ENCODE measurements at places on chromosomes 16 and 17.

GRCh38 chr16:59907611-59908010 lies 1173.5 kb upstream of the GOT2 start:
- no peak for DNase-seq

GRCh38 chr17:55770196-55770870 lies 19.5 kb downstream of the PCTP start:
- peak; percentile 79 for DNase-seq

GRCh38 chr17:58312021-58312630 lies 16.5 kb downstream of the TSPOAP1 start:
- peak; percentile 20 for DNase-seq

GRCh38 chr16:67936880-67937605 lies 393 bp upstream of the PSMB10 start:
- DNase-seq: no peak

DNA sequence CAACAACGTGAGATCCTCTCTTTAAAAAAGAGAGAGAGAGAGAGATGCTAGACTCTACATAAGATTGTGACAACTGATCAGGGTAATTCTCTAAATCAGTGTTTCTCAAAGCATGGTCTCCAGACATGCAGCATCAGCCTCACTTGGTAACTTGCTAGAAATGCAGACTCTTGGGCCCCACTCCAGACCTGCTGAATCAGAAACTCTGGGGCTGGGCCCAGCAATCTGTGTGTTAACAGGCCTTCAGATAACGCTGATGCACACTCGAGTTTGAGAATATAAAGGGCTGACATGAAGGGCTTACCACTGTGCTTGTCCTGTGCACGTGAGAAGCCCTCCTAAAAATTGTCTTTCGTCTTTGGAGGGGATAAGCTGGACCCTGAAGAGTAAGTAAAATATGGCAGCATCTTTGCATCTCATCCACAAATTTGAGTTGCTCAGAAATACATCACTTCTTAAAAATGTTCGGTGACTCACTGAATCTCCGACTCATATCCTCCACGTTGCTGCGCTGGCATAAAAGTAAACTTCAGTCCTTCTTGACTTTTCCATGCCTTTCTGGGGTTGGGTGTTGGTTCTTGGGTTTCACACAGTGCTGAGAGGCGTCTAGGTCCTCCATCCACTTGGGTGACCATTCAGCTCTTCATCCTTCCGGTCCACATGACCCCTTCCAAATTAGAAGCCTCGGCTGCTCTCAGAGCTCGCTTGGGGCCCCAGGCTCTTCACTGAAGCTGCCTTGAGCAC lies 26.1 kb upstream of the KDM8 start:
- no peak for DNase-seq

GRCh38 chr17:43517615-43518386 lies 28.3 kb downstream of the ETV4 start:
- no peak for DNase-seq

DNA sequence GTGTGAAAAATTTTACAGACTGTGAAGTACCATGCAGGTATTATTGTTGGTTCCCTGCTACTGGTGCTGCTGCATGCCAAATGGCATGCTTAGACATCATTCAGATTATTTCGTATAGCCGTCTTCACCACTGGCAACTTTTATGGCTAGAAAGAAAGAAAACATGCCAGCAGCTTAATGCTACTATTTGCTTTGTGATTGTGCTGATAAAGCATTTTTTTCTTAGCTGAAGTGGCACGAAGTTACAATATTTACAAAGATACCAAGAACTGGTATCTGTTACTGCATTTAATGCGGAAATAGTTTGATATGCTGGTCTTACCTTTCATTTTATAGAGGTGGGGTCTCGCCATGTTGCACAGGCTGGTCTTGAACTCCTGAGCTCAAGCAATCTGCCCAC lies 8.2 kb downstream of the ZNHIT3 start:
- no peak for DNase-seq

GRCh38 chr17:5049314-5049841 lies 14.2 kb upstream of the SLC52A1 start:
- DNase-seq: no peak

GRCh38 chr17:3582915-3583314 lies 25.3 kb upstream of the TRPV3 start:
- peak; percentile 13 for DNase-seq

DNA sequence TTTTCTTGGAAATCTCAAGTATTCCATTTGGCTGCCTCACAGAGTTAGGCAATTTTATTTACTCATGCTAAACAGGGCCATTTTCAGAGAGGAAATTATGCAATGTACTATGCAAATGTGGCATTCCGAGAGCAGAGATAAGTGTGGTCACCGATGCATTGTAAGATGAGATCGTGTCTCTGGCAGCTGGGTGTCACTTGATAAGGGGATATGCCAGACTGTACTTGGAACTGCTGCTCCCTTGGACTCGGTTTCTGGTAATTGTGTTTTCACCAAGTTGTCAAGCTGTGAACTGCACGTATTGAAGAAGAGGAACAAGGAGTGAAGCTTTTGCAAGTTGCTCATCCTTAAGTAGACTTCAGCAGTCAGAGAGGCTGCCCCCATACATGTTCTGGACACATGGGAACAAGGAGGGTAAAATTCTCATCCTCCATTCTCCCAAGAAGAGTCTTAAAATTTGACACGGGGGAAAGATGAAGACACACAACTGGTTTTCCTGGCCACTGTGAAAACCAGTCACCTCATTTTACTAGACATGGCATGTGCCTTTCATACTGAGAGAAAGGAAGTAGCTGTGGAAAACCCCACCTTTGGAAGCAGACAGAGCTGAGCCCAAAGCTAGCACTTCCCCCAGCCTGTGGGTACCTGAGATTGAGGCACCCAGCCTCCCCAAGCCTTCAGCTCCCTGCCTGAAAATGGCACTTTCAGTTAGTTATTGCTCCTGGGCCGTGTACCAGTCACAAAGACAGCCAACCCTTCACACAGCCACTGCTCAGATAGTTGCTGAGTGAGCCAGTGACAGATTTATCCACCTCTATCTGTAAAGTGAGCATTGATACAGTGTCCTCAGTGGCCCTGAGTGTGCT lies 150.7 kb downstream of the SOCS1 start:
- DNase-seq: peak; percentile 87

DNA sequence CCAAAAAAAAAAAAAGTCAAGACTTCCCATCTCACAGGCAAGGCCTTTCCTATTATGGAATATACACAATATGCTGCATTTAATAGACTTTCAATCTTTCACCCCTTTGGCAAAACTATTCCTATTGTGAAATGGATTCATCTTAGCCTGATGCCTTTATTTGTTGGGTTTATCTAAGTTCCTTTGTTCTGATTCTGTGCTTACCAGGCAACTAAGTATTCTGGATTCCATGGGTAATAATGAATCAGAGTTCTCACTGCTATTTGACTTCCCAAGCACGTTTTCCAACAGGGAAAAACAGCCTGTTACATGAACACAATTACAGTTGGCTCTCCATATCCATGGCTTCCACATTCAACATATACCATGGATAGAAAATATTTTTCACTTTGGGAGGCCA lies 135.5 kb downstream of the MYO1D start:
- DNase-seq: no peak

DNA sequence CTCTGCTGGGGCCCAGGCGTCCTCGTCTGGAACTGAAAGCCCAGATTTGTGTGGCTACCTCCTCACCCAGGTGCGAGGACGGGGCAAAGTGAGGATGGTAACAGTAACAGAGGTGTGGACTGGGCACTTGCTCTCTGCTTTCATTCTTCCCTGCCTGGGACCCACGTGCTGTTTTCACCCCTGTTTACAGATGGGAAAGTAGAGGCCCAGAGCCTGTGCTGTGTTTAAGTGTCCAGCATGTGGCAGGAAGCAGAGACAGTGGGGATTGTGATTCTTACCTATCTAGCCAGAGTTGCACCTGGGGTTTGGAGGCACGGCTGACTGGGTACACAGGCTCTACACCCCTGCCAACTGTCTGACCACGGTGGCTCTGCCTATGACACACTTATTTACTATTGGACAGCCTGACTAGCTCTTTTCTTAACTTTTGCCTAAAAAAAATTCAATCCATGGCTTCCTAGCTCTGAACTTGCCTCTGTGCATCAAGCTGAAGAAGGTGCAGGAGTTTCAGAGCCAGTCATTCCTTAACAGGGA lies 155.4 kb downstream of the CLEC16A start:
- no peak for DNase-seq

- DNase-seq: no peak
These were observed 12.1 kb upstream of the TMEM92 start for GRCh38 chr17:50262001-50262794.

DNA sequence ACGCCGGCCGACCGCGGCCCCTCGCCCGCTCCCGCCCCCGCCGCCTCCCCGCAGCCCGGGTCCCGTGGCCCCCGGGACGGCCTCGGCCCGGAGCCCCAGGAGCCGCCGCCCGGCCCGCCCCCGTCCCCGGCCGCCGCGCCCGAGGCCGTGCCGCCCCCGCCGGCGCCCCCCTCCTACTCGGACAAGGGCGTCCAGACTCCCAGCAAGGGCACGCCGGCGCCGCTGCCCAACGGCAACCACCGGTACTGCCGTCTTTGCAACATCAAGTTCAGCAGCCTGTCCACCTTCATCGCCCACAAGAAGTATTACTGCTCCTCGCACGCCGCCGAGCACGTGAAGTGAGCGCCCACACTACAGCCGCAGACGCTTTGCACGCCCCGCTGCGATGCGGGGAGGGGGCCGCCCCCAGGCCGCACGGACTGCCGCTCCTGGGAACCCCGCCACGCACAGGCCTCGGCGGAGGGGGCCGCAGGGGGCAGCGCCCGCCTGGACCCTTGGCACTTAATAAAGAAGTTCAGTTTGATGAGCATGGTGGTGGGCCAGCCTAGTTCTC lies 35.5 kb upstream of the ZC3H18 start:
- no peak for DNase-seq

DNA sequence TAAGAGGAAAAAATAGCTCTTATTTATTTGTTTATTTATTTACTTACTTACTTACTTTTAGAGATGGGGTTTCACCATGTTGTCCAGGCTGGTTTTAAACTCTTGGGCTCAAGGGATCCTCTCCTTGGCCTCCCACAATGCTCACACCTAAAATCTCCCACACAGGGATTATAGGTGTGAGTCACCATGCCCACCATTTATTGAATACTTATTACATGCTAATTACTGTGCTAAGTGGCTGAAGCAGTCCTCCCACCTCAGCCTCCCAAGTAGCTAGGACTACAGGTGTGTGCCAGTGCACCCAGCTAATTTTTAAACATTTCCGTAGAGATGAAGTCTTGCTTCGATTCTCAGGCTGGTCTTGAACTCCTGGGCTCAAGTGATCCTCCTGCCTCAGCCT lies 11.0 kb upstream of the ITGB3 start:
- no peak for DNase-seq

- no peak for DNase-seq
These were observed 18.2 kb downstream of the PGS1 start for GRCh38 chr17:78396441-78397337.

GRCh38 chr16:86396422-86396821 lies 113.9 kb upstream of the FOXF1 start:
- DNase-seq: no peak

DNA sequence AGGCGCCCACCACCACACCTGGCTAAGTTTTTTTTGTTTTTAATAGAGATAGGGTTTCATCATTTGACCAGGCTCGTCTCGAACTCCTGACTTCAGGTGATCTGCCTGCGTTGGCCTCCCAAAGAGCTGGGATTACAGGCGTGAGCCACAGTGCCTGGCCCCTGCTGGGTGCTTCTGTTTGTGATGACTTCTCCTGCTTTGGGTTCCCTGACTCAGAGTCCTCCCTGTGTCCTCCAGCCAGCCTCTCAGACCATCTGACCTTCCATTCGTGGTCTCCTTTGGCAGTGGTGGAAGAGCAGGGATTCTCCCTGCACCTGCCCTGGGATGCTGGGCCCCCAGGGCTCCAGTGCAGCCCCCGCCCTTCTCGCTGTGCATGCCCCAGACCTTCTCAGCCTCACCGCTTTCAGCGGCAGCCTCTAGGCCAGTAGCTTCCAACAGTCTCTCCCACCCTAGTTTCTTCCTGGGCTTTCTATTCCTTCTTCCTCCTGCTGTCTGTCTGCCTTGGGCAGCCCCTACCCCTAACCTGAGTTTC lies 13.2 kb downstream of the BEAN1 start:
- no peak for DNase-seq

- no peak for DNase-seq
These were observed 82.4 kb upstream of the COX10 start for GRCh38 chr17:13986855-13987254.

DNA sequence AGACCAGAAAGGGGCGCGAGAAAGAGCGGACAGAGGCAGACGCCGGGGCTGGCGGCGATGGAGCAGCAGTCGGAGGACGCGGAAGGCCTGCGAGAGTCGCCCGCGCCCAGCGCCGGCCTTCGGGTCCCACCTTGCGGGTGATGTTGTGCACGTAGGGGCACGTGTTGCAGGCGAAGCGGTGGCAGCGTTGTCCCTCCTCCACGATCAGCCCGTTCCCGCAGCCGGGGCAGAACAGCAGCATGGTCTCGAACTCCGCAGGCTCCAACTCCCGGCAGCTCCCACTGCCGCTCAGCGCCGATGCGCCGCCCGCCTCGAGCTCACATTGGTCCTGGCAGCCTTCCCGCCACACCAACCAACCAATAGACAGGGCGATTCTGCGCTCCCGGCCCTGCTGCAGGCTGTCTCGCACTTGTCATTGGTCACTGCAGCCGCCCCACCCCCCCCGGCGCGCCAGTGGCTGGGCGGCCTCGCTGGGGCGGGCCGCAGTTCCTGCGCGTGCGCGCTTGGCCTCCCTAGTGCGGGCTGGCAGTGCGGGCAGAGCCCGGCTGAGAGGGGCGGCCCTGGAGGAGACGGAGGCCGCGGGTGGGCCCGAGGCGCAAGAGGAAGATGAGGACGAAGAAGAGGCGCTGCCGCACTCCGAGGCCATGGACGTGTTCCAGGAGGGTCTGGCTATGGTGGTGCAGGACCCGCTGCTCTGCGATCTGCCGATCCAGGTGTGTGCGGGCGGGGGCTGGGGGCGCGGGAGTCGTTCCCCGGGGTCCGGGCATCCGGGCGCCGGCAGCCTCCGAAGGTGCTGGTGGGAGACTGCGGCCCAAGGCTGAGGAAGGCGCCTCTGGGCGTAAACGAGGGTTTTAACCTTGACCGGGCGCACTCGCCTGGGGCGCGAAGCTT lies at the start of the genes POLR3K and SNRNP25:
Gene POLR3K (minus strand): TSS at position 263 of the 891 bp plus-strand sequence. CDS start 22 bp downstream, at position 241.
Gene SNRNP25 (plus strand): TSS at position 483 of the 891 bp plus-strand sequence. CDS start 189 bp downstream, at position 672.
- DNase-seq: peak; percentile 98

- DNase-seq: no peak
These were observed 15.6 kb upstream of the UTP6 start for GRCh38 chr17:31917065-31917529.

GRCh38 chr16:2007081-2007836 lies 2.4 kb downstream of the ZNF598 start:
- no peak for DNase-seq

Measured in NCI-H524 (cell line).